ENCODE measurements at places on chromosomes 5 and 9.

- DNase-seq = no peak
Observed at GRCh38 chr9:86287013-86287412, 4.7 kb upstream of the ISCA1 start.

- no peak for DNase-seq
Observed at GRCh38 chr9:127198587-127198986, 66.0 kb upstream of the GARNL3 start.

GRCh38 chr9:78479441-78479840, 182.5 kb downstream of the PSAT1 start:
- DNase-seq = no peak

- no peak for DNase-seq
Observed at GRCh38 chr5:72063219-72063819, 44.0 kb upstream of the MAP1B start.

DNA sequence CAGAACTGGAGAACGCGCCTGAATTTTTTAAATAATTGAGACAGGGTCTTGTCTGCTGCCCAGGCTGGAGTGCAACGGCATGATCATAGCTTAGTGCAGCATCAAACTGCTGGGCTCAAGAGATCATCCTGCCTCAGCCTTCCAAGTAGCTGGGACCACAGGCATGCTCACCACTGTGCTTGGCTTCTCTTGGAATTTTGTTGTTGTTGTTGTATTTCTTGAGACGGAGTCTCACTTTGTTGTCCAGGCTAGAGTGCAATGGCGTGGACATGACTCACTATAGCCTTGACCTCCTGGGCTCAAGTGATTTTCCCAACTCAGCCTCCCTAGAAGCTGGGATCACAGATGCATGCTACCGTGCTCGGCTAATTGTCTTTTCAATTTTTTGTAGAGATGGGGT, 58.4 kb upstream of the DAB2IP start:
- no peak for DNase-seq

DNA sequence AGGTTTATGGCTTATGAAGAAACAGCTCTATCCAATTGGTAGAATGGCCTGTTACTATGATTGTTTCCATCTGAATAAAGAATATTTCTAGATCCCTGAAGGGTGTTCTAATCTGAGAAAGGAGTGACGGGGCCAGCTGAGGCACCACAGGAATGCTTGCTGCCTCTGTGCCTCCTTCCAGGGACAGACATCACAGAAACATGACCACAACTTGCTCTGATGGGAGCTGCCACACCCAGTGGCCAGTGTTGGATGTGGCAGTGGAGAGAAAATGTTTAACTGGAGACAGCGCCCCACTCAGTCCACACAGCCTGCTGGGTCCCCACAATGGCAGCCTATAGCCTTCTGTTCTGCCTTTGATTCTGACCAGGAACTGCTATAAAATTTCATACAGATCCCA, 38.6 kb upstream of the TESK1 start:
- no peak for DNase-seq

Data from C1 segment of cervical spinal cord (tissue), 14 donors.